ENCODE measurements at places on chromosomes 12 and 14. TPM values are rescaled to one million over a fixed set of nuclear protein-coding genes. Genes with fewer than 3 reads are reported as not detected.

EMP1 gene
- 50.6 TPM for total RNA-seq

POLR3B gene
- total RNA-seq = 19.6 TPM

DNA sequence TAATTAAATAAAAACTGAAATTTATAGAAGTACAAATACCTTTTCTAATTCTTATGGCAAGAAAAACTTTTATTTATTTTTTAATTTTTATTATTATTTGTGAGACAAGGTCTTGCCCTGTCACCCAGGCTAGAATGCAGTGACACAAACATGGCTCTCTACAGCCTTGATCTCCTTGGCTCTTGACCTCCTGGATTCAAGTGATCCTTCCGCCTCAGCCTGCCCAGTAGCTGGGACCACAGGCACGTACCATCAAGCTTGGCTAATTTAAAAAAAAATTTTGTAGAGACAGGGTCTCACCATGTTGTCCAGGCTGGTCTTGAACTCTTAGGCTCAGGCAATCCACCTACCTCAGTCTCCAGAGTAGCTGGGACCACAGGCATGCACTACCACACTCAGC, 47.4 kb downstream of the COCH start:
- no peak for DNase-seq

DNA sequence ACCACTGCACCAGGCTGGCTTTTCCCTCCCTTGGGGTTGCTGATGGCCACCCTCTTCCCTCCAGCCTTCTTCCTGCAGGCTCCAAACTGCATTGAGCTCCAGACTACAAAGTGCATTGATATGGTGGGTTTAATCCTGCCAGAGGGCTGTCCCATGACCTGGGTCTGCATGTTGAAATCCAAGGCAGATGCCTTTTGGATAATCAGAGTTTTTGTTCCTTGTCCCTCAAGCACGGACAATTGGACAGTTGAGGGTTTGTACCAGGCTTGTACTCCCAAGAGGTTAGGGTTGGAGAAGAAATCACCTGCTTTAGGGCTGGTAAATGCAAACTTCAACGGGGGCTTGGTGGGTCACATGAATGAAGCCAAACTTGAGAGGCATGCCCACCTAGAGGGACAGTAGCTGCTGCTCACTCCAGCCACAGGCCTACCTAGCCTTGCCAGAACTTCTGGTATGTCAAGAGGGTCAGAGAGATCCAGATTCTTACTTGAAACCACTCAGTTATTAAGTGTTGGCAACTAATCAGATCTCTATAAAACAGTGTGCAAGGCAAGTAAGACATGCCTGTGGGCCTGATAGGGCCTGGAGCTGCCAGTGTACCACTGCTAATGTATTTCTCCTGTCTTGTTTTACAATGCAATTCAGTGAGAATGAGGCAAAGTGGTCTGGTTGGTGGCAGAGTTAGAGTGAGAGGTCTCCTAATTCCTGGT, 21.7 kb upstream of the KRT83 start:
- DNase-seq = no peak

DNA sequence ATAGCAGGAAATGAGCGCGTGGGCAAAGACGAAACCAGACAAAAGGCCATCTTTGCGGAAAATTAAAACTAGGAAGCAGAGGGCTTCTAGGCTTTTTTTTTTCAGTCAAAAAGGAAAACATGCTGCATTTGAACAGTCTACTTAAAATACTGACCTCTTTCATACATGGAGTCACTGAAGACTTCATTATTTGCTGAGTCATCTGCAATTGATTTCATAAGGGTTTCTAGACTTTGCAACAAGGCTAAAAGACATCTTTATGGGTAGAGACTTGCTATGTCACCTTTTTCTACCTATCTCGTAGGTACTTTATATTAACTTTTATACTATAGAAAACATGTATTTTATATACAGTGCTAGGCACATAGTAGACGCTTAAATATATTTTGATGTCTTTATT, 238.4 kb downstream of the TMEM132D start:
- no peak for DNase-seq

- DNase-seq = no peak
Observed at GRCh38 chr12:13992106-13992505, 10.7 kb upstream of the GRIN2B start.

- DNase-seq = no peak
Observed at GRCh38 chr14:89294060-89294459, 123.0 kb downstream of the FOXN3 start.

DNA sequence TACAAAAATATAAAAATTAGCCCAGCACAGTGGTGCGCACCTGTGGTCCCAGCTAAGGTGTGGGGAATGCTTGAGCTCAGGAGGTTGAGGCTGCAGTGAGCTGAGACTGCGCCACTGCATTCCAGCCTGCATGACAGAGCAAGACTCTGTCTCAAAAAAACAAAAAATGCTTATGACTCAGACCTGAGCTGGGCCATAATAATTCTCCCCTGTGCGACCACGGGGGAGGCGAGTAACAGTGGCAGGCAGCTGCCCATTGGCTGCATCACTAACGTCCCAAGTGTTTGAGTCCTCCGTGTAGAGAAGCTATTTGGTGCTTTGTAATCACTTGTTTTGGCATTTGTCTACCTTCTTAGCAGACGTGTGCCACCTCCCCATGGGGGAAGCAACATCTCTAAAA, 24.9 kb downstream of the PSMC1 start:
- no peak for DNase-seq
